NCI-H1694 treated with DMSO at 0.1 percent for 48 hours (cell line): ENCODE measurements at places on chromosomes 3 and 15.

GRCh38 chr3:101381809-101382208 is 61.4 kb upstream of the IMPG2 start:
- DNase-seq = peak; percentile 27

GRCh38 chr15:80970018-80970657 is 19.5 kb downstream of the MESD start:
- peak; percentile 58 for DNase-seq

DNA sequence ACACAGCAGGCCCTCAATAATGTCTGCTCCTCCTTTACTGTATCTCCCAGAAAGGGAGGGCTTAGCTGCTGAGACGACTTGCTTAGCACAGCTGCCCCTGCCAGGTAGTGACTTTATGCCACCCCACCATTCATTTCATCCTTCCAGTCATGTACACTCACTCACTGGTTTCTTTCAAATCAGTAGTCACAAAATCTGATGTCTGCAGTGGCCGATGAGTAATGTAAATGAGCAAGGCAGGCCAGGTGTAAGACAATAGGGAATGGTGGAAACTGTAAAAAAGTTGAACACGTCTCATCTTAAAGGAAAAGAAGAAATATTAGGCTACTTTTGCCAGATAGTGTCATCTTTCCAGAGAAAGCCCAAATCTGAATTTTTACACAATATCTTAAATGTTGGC is 207.6 kb upstream of the PRICKLE2 start:
- DNase-seq = no peak

- no peak for DNase-seq
Measured at GRCh38 chr3:126544596-126545281, 14.0 kb downstream of the C3orf22 start.

GRCh38 chr3:45606991-45607712 is 12.6 kb downstream of the LIMD1 start:
- no peak for DNase-seq

- no peak for DNase-seq
Measured at GRCh38 chr3:125048282-125048681, 7.5 kb downstream of the HEG1 start.

- no peak for DNase-seq
Measured at GRCh38 chr3:153215966-153216365, 53.9 kb downstream of the RAP2B start.

- DNase-seq = no peak
Measured at GRCh38 chr15:55151631-55152030, 45.1 kb downstream of the RSL24D1 start.

DNA sequence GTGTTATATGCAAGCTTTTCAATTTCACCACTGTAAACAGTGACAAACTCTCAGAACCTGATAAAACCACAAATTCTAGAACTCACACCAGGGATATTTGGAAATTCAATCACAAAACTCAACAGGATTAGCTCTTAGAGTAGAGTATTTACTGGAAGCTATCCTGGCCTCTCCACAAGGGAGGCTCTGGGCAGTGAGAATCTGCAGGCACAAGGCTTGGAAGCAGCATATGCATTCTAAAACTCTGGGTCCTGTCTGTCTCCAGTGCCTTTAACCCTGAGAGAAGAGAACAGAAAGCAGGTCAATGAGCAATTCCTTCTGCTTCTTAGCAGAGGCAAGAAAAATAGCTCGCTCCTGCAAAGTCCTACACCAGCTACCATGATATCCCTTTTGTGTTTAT is 23.4 kb downstream of the PLSCR4 start:
- no peak for DNase-seq

- DNase-seq = no peak
Measured at GRCh38 chr3:23859012-23859743, 53.4 kb downstream of the UBE2E1 start.

- no peak for DNase-seq
Measured at GRCh38 chr3:132872711-132873110, 150.5 kb upstream of the NPHP3 start.

GRCh38 chr3:39150803-39151631 is 2.4 kb downstream of the CSRNP1 start:
- no peak for DNase-seq

GRCh38 chr3:184078851-184079250 is 18.0 kb upstream of the HTR3E start:
- no peak for DNase-seq

- peak; percentile 24 for DNase-seq
Measured at GRCh38 chr15:79339588-79340314, 28.8 kb downstream of the TMED3 start.

- DNase-seq = no peak
Measured at GRCh38 chr3:128424508-128425069, 42.1 kb downstream of the DNAJB8 start.

DNA sequence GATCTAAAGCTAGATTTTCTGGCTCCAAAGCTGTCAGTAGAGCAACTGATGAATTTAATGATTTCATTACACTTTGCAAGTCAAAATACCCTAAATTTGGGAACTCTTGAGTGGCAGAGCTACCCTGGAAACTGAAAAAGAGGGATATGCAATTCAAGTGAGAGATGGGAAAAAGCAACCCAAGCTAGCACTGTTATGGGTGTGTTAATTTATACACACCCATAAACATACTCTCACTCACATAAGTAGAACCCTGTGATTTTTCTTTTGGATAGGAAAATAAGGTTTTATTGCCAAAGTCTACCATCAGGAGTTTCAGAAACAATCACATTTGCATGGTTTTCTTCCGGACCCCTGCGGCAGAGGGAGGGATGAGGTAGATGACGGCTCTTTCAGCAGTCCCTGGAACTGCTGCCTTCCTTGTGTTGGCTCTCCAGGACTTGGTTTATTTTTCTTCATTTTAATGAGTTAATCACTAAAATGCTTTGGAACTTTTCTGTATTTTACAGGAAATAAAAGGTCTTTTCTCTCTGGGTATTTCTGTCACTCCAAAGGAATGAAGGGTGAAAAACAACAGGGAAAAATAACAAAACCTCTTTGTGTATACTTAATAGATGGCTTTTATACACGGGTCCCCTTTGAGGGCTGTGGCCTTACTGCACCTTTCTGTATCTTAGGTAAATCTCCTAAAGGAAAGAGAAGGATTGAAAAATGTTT is 63.8 kb downstream of the TTC23 start:
- no peak for DNase-seq

- no peak for DNase-seq
Measured at GRCh38 chr15:68719672-68720071, 101.0 kb downstream of the ANP32A start.

GRCh38 chr3:197994736-197995135 is 34.7 kb downstream of the LMLN start:
- no peak for DNase-seq

GRCh38 chr3:78434801-78435200 is 1333.0 kb downstream of the ROBO1 start:
- no peak for DNase-seq

GRCh38 chr15:33865416-33865815 is 102.9 kb upstream of the CHRM5 start:
- no peak for DNase-seq

- DNase-seq = no peak
Measured at GRCh38 chr3:30324587-30324986, 281.8 kb upstream of the TGFBR2 start.

DNA sequence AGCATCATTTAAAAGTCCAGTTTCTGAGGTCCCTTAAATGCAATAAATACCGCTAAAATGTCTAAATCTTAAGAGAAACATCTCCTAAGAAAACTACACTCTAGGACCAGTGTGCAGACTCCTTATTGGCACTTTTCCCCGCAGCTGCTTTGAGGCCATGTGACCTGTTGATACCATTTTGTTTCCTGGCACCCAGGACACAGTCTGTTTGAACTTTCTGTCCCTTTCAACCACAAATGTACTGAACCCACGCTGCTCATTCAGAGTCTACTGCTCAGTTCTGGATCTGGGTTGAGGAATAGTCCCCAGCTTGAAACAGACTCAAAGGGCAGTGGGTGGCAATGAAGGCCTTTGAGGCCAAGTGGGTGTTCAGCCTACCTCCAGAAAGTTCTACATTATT is 17.1 kb downstream of the LDHAL6B start:
- DNase-seq = no peak

- peak; percentile 8 for DNase-seq
Measured at GRCh38 chr15:43204016-43204901, 16.6 kb downstream of the EPB42 start.

DNA sequence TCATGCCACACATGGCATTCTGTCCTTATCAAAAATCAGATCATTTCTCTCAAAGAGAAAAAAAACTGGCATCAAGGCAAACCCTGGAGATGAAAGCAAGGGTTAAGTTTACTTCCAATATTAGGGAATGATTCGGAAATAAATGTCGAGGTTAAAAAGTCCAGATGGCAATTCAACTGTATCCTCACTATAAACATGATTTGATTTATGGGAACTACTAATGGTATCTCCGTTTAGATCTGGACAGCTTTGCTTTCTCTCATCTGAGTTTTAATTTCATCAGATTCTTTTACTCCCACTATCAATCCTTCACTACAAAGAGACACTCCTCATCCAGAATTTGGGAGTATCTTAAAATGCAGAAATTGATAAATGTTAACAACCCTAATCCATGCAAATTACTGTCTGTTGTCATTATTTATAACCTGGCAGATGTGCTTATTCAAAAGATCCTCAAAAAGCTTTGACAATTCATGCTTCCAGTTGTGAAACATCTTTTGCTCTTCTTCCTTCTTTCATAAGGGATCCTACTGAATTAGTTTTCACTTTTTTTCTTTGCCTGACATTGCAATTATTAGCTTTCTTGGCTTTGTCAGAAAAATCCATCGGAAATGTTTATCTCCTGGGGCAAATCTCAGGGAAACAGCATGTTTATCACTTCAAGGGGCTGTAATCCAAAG is 903.2 kb downstream of the MCTP2 start:
- no peak for DNase-seq

- DNase-seq = no peak
Measured at GRCh38 chr15:78024519-78024870, 53.0 kb downstream of the TBC1D2B start.

DNA sequence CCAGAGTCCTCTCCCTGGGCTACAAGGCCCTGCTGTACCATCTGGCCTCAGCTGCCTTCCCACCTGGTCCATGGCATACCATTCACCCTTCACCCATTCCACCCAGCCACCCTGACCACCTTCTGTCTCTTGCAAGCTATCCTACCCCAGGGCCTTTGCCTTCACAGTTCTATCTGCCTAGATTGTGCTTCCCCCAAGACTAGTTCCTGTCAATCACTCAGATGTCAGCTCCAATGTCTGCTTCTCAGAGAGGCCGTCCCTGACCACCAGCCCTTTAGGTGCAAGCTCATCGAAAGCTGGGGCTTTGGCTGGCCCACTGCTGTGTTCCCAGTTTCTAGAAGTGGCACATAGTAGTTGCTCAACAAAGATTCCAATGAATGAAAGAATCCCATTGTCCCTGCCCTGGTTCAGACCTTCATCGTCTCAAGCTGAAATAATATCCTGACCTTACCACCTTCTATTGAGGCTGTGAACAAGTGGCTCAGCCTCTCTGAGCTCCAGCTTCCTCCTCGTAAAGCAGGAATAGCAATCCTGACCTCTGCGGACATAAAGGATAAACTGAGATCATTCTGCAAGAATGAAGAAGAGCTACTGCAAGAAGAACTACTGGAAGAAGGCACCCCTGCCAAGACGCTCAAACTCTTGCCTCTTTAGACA is 15.8 kb downstream of the EFCAB12 start:
- DNase-seq = no peak

- peak; percentile 12 for DNase-seq
Measured at GRCh38 chr3:117589454-117589853, 879.9 kb downstream of the TUSC7 start.

GRCh38 chr15:92921215-92922131 is 21.3 kb downstream of the CHD2 start:
- DNase-seq = no peak

DNA sequence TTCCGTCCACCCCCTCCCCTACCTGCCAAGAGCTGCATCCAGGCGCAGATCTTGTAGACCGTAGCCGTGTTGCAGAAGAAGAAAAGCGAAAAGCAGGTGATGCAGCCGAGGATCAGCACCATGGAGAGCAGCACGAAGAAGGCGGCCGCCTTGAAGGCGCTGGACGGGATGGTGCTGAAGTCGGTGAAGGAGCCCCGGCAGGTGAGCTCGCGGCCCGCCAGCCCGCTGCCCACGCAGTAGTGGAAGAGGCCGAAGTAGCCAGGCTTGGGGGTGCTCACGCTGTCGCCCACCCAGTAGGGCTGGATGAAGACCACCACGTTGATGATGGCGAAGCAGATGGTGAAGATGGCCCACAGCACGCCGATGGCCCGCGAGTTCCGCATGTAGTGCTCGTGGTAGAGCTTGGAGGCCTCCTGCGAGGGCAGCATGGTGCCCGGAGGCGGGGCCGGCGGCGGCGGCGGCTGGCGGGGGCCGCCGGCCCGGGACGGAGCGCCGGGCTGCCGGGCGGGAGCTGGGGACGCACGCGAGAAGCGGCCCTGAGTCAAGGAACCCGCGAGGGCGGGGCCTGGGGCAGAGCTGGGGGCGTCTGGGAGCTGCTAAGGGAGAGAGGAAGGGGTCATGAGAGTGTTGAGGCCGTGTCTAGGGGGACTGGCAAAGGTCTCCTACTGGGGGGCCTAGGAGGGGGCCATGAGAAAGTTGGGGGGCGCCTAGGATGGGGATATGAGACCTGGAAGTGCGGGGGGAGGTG is 1.2 kb downstream of the LHFPL4 start:
- no peak for DNase-seq

GRCh38 chr3:136173939-136174490 is 22.1 kb downstream of the MSL2 start:
- no peak for DNase-seq

GRCh38 chr3:16816048-16816780 is 68.5 kb upstream of the PLCL2 start:
- DNase-seq = no peak

- DNase-seq = no peak
Measured at GRCh38 chr3:172799246-172799645, 48.7 kb downstream of the ECT2 start.

- no peak for DNase-seq
Measured at GRCh38 chr3:35537265-35537664, 102.1 kb upstream of the ARPP21 start.

DNA sequence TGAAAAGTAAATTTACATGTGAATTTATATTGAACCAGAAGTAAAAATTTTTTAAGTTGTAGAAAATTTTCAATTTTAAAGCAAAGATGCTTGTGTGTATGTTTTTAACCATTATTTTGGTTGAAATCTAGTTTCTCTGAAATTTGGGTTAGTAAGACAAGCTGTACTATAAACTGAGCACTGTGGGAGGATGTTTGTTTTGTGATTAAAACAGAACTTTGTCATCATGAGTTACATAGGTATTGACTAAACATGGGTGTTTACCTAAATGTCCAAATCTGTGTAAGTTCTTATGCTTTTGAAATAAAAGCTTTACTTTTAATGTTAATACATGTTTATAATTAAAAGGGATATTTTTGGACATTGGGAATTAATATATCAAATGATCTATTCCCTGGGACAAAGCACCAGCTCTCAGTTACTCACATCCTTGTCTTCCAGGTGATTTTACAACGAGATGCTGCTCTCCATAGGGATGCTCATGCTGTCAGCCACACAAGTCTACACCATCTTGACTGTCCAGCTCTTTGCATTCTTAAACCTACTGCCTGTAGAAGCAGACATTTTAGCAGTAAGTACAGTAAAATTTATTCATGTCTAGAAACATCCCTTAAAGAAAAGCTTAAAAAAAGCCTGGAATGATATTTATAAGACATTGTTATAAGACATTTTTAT is 32.7 kb downstream of the RNF13 start:
- DNase-seq = no peak

GRCh38 chr15:82803793-82804574 is 1.9 kb downstream of the FSD2 start:
- no peak for DNase-seq

- no peak for DNase-seq
Measured at GRCh38 chr3:72176537-72177041, 391.6 kb upstream of the PROK2 start.

- peak; percentile 46 for DNase-seq
Measured at GRCh38 chr15:67125589-67126502, 60.4 kb downstream of the SMAD3 start.

GRCh38 chr3:23203708-23204330 is 692 bp downstream of the UBE2E2 start:
- no peak for DNase-seq
